ENCODE measurements at places on chromosomes 1 and 21. TPM values are rescaled to one million over a fixed set of nuclear protein-coding genes. Genes with fewer than 3 reads are reported as not detected.
A peak's percentile ranks its signal among the peaks of the same experiment; 100 is the strongest.

DNA sequence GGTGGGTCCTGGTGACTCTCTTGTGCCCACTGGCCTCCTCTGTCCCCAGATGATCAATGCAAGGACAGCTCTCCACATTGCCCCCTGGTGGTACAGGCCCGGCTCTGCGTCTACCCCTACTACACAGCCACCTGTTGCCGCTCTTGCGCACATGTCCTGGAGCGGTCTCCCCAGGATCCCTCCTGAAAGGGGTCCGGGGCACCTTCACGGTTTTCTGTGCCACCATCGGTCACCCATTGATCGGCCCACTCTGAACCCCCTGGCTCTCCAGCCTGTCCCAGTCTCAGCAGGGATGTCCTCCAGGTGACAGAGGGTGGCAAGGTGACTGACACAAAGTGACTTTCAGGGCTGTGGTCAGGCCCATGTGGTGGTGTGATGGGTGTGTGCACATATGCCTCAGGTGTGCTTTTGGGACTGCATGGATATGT lies 10.8 kb downstream of the ADAMTSL4 start:
- DNase-seq, result peak; percentile 60

DNA sequence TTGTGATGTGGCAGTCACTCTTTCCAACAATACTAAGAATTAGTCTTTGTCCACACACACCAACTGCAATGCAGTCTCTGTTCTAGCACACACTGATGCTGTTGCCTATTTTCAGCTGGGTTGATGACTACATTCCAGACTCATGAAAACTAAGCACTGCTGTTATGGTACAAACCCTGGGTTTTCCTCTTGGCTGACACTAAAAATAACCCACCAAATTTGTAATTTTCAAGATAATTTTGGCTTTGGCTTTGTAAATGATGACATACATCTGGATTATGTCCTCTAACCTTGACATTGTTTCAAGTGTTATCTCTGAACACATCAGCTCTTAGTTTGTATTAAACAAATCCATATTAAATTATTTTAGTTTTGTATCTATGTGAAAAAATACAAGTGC lies 444.8 kb downstream of the PTPRC start:
- no peak for DNase-seq

Gene CD48
- not detected for total RNA-seq

DNA sequence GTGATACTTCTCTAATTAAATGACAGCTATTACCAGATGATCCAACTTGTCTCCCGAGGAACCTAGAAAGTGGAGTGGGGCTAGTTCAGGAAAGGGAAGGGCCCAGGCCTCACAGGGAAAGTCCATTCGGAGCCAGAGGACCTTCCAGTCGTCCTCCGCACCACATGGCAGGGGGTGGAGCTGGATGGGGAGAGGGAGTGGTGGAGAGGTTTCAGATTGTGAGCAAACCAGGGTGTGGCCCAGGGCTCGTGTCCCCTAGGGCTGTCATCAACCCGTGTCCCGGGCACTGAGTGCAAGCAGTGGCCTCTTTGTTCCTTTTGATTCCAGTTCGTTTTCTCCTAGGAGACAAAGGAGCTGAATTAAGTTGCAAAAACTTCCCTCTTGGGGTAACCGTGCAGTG lies 114.9 kb downstream of the HUNK start:
- no peak for DNase-seq

GRCh38 chr1:230753586-230754251 lies 6.5 kb downstream of the CAPN9 start:
- DNase-seq, result no peak

DNA sequence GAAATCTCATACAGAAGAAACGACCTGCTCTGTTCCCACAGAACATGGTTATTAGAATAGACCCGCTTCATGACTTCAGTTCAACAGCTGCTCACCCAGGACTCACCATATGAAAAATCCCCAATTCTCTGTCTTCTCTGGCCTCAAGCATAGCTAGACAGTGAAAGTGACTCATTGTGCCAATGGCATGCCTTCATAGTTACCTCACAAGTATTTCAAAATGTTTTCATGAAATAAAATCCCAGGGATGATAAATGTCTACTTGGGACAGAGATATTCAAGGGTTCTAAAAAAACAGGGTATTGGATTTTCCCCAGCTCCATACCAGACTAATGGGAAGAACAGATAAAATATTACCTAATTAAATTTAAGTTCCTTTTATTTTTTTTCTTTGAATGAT lies 82.3 kb downstream of the NOTCH2 start:
- peak; percentile 84 for DNase-seq

Gene FCRL6
- total RNA-seq, result 1.5 TPM

DNA sequence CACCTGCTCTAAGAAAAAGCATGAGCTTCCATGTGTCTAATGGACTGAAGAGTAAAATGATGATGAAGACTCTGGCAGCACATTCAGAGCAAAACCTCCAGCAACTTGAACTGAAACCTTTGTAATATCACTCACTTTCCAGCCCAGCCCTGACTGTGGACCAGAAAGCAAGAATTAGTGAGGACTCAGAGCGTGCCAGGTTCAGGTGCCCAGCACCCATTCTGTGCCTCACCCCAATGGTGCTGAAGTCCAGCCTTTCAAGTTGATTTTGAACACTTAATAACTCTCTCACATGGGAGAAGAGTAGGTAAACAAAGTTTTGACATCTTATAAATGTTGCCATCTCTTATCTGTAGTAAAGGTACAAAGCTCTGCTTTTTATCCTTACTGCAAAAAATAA lies 350.0 kb downstream of the KCNH1 start:
- DNase-seq, result no peak

DNA sequence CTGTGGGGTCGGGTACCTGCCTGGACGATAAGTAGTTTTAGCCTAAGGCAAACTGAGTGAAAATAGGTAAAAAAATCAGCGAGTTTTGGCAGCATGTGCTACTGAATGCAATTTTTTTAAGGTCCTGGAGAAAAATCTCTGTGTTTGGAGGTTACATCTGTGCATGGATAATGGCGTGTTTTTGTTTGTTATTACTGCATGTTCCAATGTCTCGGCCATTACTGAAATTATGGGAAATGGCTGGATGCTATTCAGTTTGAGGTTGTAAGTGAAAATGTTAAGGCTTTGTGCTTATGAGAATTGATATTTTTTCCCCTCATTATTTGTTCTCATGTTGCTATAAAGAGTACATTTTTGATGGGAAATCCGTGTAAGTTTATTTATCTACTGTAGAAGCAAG lies 441.7 kb downstream of the PRDM2 start:
- no peak for DNase-seq

GRCh38 chr1:166258017-166258416 lies 91.2 kb upstream of the FAM78B start:
- peak; percentile 8 for DNase-seq

DNA sequence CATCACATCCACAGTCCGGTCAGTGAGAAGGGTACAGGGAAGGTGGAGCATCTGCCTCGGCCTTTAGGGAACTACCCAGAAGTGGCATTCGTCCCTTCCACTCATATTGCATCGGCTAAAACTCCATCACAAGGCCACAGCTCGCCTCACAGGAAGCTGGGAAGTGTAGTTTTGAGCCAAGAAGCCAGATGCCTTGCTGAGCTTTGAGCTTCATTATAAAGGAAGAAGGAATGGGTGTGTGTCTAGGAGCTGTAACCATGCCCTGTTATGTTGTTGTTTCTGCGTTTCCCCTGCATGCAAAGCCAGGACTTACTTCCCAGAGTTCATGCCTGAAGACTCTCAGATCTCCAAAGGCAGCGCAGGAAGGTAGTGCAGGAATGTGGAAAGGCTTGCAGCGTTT lies 61.1 kb downstream of the OPTC start:
- no peak for DNase-seq

GRCh38 chr1:94081566-94082344 lies 39.2 kb downstream of the ABCA4 start:
- DNase-seq, result peak; percentile 65

DNA sequence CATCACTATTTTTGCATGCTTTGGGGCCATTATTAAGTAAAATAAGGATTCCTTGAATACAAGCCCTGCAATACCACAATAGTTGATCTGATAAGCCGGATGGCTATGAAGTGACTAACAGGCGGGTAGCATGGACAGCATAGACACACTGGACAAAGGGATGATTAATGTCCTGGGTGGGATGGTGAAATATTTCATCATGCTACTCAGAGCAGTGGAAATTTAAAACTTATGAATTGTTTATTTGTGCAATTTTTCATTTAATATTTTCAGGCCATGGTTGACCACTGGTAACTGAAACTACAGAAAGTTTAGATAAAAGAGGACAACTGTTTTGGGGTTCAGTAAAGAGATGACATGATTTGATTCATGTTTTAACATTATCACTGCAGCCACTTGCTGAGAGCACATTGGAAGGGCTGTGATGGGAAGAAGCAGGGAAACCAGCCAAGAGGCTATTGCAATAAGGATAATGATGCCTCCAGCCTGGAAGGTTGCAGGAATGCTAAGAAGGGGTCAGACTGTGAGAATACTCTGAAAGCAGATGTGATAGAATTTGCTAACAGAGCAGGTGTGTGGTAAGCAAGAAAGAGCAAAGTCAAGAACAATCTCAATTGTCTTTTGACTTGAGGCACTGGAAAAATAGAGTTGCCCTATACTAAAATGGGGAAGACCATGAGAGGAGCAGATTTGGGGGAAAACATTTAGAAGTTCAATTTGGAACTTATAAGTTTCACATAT lies 62.5 kb upstream of the TNFSF4 start:
- DNase-seq, result peak; percentile 85

Gene TAS1R1
- total RNA-seq, result not detected

DNA sequence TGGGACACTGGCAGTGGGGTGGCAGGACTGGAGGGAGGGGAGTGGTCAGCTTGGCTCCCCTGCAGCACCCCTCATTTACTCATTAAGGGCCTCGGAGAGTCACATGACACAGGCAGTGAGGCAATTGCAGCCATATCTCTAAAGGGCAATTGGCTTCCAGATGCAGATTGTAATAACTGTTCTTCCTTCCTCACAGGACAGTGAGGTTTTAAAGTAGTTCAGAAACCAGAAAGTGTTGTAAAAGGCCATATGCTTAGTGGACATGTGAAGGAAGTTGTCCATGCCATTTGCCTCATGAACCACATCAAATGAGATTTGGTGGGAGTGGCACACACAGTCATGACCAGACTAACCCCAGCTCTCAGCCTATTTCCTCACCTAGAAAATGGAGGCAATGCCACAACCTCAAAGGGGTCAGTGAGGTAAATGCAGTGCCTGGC lies 11.1 kb downstream of the MTX1 start:
- DNase-seq, result no peak

DNA sequence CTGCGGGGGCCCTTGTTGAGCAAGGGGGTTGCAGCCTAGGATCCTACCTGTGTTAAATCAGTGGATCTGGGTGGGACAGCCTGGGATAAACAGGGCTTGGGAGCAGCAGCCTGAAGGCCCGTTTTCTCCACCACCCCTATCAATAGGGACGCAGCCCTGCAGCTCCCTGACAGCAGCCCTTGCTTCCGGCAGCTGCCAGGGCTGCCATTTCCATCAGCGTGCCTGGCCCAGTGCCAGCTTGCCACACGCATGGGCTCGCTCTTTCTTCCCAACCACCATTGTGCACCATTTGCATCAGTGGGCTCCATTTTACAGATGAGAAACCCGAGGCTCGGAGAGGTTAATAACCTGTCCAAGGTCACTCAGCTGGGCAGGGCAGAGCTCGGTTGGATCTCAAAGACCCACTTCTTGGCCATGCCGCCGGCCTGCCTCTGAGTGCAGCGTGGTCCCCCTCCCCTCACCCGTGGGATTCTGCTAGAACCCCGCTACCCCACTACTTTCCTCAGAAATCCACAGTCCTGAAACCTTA lies 3.8 kb downstream of the WNT4 start:
- DNase-seq, result no peak

GRCh38 chr1:29856340-29857114 lies 620.2 kb downstream of the PTPRU start:
- no peak for DNase-seq

- DNase-seq, result peak; percentile 68
These were observed 2.8 kb upstream of the EYA3 start for GRCh38 chr1:28091043-28091781.

Gene USP16
- 43.3 TPM for total RNA-seq

GRCh38 chr1:248849637-248850036 lies 9.2 kb downstream of the ZNF692 start:
- DNase-seq, result no peak

GRCh38 chr1:43914576-43915525 lies 18.8 kb upstream of the ARTN start:
- no peak for DNase-seq

Gene OLFML3
- total RNA-seq, result 4.0 TPM

GRCh38 chr1:166432655-166433054 lies 265.9 kb upstream of the FAM78B start:
- DNase-seq, result no peak

DNA sequence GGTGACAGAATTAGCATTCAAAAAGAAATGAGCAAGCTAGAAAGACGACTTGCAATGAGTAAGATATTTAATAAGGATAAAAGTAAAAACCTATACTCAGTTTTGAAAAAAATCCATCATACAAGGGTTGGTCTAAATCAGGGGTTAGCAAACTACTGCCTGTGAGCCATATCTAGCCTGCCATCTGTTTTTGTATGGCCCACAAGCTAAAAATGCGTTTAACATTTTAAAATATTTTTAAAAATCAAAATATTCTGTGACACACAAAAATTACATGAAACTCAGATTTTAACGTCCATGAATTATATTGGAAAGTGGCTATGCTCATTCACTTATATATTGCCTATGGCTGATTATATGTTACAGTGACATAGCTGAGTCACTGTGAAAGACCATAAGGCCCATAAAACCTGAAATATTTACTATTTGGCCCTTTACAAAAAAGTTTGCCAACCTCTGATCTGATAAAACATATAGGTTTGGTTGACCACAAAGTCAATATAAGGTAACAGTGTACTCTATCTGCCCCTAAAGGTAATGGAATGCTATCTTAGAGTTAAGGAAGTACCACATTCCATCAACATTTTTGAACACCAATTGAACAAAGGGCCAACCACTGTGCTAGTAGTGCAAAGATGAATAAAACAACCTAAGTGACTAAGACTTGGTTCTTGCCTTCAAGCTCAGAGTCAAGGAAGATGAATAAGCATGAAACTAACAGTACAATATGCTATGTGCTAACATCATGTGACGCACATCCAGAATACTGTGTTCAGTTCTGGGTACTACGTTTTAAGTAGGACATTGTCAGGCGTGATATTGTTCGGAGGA lies 3.2 kb downstream of the IFT25 start:
- DNase-seq, result no peak

DNA sequence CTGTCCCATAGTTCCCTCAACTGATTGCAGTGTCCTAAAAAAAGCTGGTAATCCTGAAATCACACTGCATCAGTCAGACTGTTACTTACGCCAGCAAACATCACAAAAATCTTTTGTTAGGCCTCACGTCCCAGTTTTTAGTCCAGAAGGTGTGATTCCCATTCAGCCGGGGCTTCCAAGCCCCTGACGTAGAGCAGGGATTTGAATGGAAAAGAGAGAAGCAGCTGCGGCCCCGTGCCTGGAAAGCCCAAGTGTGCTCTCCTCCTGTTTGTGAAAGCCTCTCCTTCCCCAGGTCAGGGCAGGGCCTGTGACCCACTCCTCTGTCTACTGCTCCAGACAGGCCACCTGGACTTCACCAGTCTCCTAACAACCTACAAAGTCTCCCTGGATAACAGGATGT lies 20.7 kb downstream of the KCNA10 start:
- DNase-seq, result no peak

All from HT1080 (cell line).